ENCODE measurements at places on chromosomes 1 and 21. TPM values are rescaled to one million over a fixed set of nuclear protein-coding genes. Genes with fewer than 3 reads are reported as not detected.
A peak's percentile ranks its signal among the peaks of the same experiment; 100 is the strongest.

GRCh38 chr21:39319251-39319756 is 5.9 kb upstream of the BRWD1 start:
- no peak overlapping the region for H3K4me3 ChIP-seq
- no peaks in the 10 kb centered on the region for H3K4me1 ChIP-seq
- no peaks in the 10 kb centered on the region for H3K27me3 ChIP-seq
- H3K27ac ChIP-seq = no peak overlapping the region
- DNase-seq = no peak

DNA sequence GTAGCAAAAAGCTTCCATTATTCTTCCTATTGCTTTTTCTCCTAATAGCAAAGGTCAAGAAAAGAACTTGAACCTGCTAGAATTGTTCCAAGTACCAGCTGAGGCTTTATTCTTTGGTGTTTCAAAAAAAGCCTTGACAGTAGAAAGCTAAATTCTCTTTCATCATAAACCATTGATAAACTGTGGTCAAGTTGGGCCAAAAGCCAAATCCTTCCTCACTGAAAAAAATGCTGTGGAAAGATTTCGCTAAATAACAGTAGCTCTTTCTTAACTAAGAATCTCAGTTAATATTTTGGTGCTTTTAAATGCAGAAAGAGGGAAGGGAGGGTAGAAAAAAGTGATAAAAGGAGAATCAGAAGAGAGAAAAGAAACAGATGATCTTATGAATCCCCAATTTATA is 14.0 kb upstream of the JAM2 start:
- no peak for DNase-seq
- no peak overlapping the region for H3K27ac ChIP-seq
- H3K4me3 ChIP-seq = no peak overlapping the region
- H3K36me3 ChIP-seq = no peaks in the 10 kb centered on the region
- no peaks in the 10 kb centered on the region for H3K4me1 ChIP-seq

DNA sequence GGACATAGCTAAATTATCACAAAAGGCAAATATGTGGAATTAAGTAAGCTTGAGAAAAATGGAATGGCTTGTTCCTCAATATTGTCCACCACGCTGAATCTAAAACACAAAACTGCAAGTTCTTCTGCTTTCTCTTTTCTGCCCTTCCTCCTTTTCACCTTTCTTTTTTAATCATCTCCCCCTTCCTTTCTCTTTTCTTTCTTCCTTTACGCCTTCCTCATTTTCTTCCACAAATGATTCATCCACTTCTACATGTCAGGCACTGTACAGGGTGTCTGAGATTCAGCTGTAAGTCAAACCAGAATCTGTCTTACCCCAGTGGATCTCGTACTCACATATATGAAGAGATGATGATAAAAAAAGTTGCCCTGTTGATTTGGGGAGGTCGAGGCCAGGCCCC is 1182.5 kb downstream of the MRPL39 start:
- H3K36me3 ChIP-seq = no peaks in the 10 kb centered on the region
- no peaks in the 10 kb centered on the region for H3K27me3 ChIP-seq
- no peaks in the 10 kb centered on the region for H3K4me1 ChIP-seq
- no peak for DNase-seq
- H3K4me3 ChIP-seq = no peak overlapping the region

DNA sequence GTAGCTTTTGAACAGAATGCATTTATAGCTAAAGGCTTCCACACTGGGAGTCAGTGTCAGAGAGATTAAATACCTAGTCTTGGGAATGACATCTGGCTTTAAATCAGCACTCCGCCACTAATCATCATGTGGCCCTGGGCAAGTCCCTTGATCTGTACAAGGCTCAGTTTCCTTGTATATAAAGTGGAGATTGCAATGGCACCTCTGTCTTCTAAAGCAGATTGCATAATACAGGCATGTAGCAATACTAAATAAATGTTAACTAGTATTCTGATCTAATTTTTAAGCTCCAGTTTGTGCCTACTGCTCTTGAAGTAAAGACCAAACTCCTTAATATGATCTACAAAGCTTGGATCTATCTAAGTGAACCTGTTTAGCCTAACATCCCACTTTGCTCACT is 249.4 kb downstream of the PLPP3 start:
- H3K27me3 ChIP-seq = no peaks in the 10 kb centered on the region
- DNase-seq = no peak
- H3K4me3 ChIP-seq = no peak overlapping the region
- no peak overlapping the region for H3K27ac ChIP-seq

- no peaks in the 10 kb centered on the region for H3K36me3 ChIP-seq
- no peak overlapping the region for H3K4me3 ChIP-seq
- peak; percentile 92 for DNase-seq
- no peaks in the 10 kb centered on the region for H3K4me1 ChIP-seq
- H3K27ac ChIP-seq = no peak overlapping the region
- no peaks in the 10 kb centered on the region for H3K27me3 ChIP-seq
Measured at GRCh38 chr1:27858072-27858948, 14.0 kb upstream of the THEMIS2 start.

DNA sequence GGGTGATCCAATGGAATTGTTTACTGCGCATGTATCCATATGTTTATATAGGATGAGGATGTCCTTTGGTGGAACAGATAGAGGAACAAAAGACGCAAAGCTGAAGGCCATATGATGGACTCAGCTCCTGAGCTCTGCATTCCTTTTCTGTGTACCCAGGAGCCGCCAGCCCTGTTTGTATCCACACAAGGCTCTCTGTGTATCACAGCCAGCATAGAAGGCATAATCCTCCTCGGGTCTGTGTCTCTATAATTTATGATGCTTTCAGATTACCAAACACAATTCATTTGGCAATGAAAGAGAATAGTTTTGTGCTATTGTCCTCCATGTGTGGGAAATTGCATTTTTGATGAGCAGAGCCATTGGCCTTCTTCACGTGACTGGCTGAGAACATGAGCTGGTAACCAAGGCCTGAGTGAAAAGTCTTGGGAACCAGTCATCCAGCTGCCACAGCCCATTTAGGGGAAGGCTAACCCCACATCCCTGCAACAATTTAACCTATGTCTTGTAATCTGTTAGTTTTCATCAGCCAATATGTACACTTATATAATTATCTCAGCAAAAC is 119.2 kb downstream of the PBX1 start:
- no peaks in the 10 kb centered on the region for H3K27me3 ChIP-seq
- DNase-seq = no peak
- H3K4me1 ChIP-seq = peaks cover 5% of the 10 kb centered on the region
- H3K36me3 ChIP-seq = no peaks in the 10 kb centered on the region

- H3K4me1 ChIP-seq = no peaks in the 10 kb centered on the region
- no peak overlapping the region for H3K27ac ChIP-seq
- H3K4me3 ChIP-seq = no peak overlapping the region
- no peak for DNase-seq
- H3K36me3 ChIP-seq = no peaks in the 10 kb centered on the region
- H3K27me3 ChIP-seq = no peaks in the 10 kb centered on the region
Measured at GRCh38 chr1:218459450-218459849, 114.3 kb downstream of the TGFB2 start.

- no peak overlapping the region for H3K4me3 ChIP-seq
- no peak overlapping the region for H3K27ac ChIP-seq
- H3K36me3 ChIP-seq = no peaks in the 10 kb centered on the region
- no peak for DNase-seq
Measured at GRCh38 chr1:23836037-23836436, 10.8 kb upstream of the HMGCL start.

GRCh38 chr1:226001963-226002666 is 3.0 kb upstream of the SDE2 start:
- no peak overlapping the region for H3K4me3 ChIP-seq
- H3K27me3 ChIP-seq = no peaks in the 10 kb centered on the region
- no peaks in the 10 kb centered on the region for H3K4me1 ChIP-seq

DNA sequence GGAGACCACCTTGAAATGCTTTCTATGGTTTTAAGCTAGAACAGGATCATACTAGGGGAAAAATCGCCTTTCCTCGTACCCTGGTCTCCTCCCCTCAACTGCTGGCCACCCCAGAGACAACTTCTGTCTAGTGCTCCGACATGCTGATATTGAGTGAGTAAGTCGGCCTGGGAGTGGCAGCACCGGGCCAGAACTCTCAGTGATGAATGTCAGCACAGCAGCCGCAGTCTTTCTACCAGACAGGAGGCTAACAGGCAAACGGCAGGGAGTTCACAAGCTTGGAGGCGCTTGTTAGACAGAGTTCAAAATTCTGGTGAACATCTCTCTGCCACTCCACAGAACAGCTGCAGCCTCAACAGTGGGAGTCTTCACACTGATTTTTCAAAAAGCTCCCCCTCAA is 716.9 kb downstream of the ADGRL2 start:
- DNase-seq = peak; percentile 17
- H3K27ac ChIP-seq = no peak overlapping the region
- H3K36me3 ChIP-seq = no peaks in the 10 kb centered on the region
- H3K4me1 ChIP-seq = no peaks in the 10 kb centered on the region
- H3K27me3 ChIP-seq = no peaks in the 10 kb centered on the region

The NPR1 gene
- 3.6 TPM for total RNA-seq

The ATP6V0B gene
- total RNA-seq = 270 TPM

The AMY1C gene
- not detected for total RNA-seq

The PLA2G2C gene
- 0.27 TPM for total RNA-seq

The CYP4A11 gene
- total RNA-seq = 0.57 TPM

The PCSK9 gene
- 48.9 TPM for total RNA-seq

The C1QA gene
- total RNA-seq = 72.4 TPM

The CR1L gene
- not detected for total RNA-seq

The CD5L gene
- total RNA-seq = not detected

The AGRN gene
- 68.1 TPM for total RNA-seq
